Right ventricle myocardium superior (tissue), 1 donor: ENCODE measurements at places on chromosomes 5 and 9. TPM values are rescaled to one million over a fixed set of nuclear protein-coding genes. Genes with fewer than 3 reads are reported as not detected.

STKLD1 gene
- total RNA-seq = 0.27 TPM

IRX2 gene
- total RNA-seq = 5.6 TPM

GRCh38 chr5:99129768-99130501 is 201.1 kb upstream of the CHD1 start:
- no peak for DNase-seq

NCBP1 gene
- 20.0 TPM for total RNA-seq

DNA sequence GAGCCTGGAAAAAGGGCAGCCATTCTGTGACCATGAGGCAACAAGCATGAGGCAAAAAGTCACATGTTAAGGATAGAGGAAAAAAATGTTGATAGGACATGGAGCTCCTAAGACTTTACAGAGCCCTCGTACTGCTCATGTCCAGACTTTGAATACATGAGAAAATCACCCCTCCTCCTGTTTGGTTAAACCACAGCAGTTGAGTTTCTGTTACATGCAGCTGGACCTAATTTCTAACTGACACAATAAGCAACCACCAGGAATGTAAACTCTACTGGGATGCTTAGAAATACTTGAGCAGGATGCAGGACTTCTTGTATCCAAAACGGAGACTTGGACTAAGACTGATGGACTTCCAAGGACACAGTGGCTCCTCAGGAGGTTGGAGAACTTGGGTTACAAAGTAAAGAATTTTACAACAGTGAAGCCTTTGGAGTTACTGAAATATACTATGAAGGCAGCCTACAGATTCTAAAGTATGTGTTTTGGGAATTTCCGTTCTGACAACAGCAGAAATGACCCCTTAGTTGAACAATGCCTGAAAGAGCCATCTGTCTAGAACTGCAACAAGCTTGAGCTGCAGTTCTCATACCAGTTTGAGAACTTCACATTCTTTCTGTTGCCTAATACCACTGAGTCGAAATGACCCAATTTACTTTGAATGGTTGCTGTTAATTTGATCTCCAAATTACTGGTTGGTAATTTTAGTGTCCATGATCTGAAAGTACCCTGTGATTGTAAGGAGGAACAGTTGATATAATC is 268.9 kb downstream of the PIK3R1 start:
- no peak for DNase-seq

DNA sequence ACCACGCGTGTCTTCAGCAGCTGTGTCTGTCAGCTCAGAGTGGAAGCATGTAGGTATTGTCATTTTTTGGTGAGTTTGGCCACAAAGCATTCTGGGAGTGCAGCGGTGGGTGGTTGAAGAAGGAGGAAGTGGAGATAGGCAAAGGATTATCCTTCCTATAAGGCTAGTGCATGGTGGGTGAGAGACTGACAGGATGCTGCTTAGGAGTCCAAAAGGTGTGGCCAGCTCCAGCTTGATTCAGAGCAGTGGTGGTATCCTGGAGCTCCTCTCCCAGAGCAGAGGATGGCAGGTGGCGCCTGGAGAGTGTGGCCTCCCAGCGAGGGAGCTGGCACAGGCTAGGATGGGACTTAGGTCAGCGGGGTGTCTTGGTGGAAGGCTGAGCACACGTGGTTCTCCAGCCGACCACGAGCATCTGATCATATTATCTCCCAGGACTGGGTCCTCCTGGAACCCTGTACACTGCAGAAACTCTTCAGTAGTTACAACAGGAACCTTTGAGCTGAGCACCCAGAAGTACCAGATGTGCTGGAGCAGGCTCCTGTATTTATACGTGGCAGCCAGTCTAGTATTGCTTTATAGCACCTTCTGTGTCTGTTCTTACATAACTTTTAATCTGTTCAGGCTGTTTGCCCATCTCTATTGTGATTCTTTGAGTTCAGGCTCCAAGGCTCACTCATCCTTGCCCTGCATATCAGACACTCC is 29.6 kb downstream of the MAML1 start:
- DNase-seq = no peak

GRCh38 chr5:135221696-135222095 is 177.3 kb downstream of the MACROH2A1 start:
- DNase-seq = no peak

GRCh38 chr9:4873066-4873465 is 80.3 kb downstream of the RCL1 start:
- no peak for DNase-seq

CDX1 gene
- total RNA-seq = not detected

ELOVL7 gene
- total RNA-seq = 0.73 TPM

DNA sequence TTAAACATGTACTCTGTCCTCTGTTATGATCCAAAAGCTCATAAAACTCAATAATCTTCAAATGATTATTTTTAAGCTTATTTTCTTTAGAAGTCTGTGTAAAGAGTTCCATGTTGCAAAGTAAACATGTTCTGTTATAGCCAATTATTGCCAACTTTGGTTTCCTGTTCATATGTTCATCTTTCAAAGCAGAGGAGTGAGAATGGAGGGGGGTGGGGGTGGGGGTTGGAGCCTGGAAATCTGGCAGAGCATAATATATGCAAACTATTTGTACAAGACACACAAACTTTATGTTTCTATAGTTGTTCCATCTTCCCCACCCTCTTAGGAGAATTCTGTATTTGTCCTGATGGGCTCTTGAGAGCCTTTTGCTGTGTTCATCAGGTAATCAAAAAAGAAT is 135.0 kb downstream of the STARD4 start:
- DNase-seq = no peak

GRCh38 chr9:93091453-93092081 is 4.5 kb upstream of the CARD19 start:
- no peak for DNase-seq

BSPRY gene
- 0.24 TPM for total RNA-seq

CENPK gene
- total RNA-seq = 0.67 TPM

TMC1 gene
- not detected for total RNA-seq

LCP2 gene
- total RNA-seq = 6.7 TPM

DNA sequence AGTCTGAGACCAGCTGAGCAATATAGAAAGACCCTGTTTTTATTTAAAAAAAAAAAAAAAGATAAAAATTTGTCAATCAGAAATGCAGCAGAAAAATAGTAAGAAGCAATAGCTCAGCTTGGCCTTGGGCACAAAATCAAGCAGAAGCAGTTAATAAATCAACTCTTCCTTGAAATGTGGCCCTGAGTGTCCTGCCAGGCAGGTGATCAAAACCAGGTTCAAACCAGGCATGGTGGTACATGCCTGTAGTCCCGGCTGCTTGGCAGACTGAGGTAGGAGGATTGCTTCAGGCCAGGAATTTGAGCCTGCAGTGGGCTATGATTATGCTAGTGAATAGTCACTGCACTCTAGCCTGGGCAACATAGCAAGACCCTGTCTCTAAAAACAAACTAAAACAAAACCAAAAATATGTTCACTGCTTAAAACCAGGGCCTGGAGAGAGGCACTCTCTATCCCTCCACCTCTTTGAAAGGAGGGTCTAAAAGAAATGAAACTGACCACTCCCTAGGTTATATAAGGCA is 27.9 kb upstream of the KLF9 start:
- no peak for DNase-seq

DNA sequence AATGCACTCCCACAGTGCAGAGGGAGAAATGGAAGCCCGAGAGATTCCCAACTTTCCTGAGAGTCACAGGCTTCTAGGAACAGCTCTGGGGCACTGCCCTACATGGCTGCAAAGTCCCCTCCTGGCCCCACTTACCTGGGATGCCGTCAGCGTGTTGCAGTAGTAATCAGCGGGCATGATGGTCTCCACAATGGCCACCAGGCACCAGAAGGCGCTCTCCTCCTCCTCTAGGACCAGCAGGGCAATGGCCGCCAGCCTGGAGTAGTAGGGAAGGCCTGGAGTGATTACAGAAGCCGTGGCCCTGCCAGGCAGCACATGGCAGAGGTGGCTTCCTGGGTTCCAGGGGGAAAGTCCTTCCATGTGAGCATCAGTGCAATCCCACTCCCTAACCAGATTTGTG is 10.7 kb upstream of the CORO2A start:
- DNase-seq = no peak

DNA sequence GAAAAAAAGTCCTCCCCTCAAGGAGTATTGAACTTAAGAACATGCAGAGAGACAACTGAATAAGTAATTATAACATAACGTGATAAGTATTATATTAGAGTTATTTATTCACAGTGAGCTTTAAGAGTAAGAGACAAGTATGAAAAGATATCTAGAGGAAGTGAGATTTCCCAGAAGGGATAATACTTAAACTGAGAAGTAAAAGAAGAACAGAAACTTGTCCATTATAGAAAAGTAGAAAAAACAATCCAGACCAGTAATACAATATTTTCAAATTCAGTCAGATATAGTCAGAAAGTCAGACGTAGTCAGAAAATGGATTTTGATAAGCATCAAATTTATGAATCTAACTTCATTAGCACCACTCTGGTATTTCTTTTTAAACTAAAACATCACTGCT is 613.0 kb upstream of the CCNG1 start:
- no peak for DNase-seq

DNA sequence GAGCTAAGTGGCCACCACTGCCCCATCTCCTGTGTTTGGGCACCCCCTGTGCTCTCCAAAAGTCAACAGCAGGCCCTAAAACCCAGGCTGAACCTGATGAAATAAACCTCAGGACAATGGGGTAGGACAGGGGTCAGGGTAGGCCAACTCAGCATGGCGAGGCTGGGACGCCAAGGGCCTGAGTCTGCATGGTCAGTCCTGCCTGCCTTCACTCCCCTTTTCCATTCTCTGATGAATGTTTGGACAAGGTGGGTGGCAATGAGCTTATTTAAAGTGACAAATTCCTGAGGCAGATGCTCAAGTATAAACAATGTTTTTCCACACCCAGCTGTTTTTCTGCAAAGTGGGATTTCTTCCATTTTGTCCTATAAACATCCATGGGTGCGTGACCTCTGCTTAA is 47.2 kb upstream of the CXCL14 start:
- DNase-seq = no peak

FGF10 gene
- 1.6 TPM for total RNA-seq

DNA sequence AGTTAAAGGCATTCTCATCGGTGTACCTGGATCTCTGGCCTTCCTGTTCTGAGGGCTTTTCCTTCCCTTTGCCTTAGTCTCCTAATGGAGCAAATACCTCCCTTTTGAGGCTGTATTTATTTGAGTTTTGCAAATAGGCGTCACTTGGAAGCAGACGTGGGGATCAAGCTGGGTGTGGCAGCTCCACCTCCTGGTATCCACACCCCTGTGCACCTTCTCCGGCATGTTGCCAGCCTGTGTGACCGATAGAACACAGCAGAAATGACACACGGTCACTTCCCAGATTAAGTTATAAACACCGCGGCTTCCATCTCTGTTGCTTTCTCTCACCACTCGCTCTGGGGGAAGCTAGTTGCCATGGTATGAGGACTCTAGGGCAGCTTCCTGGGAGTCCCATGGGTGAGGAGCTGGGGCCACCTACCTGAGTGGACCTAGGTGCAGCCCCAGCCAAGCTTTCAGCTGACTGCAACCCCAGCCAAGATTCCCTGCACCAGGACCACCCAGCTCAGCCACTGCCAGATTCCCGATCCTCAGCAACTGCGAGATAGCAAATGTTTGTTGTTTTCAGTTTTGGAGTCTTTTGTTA is 214.4 kb upstream of the MVB12B start:
- no peak for DNase-seq

GRCh38 chr9:36872641-36873040 is 161.4 kb downstream of the PAX5 start:
- no peak for DNase-seq

KIF4B gene
- total RNA-seq = not detected

DNA sequence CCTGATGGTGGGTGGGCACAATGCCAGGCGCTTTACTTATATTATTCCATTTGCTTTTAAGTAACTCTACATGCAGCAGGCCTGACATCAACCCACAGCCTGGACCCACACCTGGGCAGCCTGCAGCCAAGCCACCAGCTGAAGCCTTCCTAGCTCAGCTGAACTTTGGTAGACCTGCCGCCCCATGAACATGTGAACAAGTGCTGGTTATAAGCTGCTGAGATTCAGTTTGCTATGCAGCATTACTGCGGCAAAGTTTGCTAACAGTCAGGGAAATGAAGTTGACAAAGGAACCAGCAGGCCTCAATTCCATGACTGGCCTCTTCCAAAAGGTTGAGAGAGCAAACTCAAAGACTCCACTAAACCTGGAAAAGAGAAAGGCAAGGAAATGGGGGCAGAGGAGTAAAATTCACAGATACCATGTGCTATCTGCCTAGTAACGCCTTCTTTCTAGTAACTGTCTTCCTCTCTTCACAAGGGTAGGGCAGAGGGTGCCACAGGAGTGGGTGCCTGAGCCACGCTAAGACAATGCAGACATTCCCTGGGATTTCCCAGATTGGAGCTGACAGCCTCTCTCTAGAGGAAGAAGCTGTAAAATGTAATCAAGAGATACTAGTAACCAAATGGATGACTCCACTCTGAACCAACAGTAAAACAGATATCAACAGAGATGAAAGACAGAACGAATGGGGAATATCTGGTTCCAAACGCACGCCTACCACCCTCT is 2.9 kb downstream of the BOD1 start:
- DNase-seq = no peak
